ENCODE measurements at places on chromosomes 5 and 9.

GRCh38 chr9:116015855-116016254 lies 137.7 kb upstream of the PAPPA start:
- DNase-seq: no peak

DNA sequence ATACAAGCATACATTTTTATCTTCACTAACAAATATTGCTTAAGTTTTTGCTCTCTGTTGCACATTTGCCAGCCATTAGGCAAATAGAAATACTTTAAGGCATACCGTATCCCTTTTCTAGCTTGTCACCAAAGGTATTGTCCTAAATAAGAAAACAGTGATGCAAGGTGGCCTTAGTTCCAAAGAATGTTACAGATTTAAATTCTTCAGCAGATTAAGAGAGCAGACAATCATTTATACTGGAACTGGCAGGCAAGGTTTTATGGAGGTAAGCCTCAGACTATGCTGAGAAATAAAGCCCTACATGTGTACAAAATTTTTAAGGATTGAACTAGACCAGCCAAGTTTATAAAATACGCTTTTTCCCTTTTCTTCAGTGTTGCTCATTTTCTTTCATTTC lies 247.8 kb downstream of the IZUMO3 start:
- DNase-seq: no peak

DNA sequence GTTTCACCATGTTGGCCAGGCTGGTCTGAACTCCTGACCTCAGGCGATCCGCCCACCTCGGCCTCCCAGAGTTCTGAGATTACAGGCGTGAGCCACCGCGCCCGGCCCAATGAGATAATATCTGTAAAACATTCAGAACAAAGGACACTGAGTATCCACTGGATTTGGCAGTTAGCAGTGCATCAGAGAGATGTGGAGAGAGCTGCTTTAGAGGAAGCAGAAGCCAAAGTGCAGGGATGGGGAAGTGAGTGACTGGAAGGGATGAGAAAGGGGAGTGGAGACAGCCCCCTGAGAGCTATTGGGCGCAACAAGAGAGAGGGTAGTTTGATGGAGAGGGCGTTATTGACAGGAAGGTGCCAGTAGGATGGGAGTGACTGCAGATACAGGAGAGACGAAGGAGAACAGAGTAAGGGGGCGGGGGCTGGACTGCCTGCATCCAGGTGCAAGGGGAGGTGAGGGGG lies 157.5 kb upstream of the SHB start:
- DNase-seq: no peak

- no peak for DNase-seq
Observed at GRCh38 chr5:83204651-83205050, 127.3 kb downstream of the XRCC4 start.

DNA sequence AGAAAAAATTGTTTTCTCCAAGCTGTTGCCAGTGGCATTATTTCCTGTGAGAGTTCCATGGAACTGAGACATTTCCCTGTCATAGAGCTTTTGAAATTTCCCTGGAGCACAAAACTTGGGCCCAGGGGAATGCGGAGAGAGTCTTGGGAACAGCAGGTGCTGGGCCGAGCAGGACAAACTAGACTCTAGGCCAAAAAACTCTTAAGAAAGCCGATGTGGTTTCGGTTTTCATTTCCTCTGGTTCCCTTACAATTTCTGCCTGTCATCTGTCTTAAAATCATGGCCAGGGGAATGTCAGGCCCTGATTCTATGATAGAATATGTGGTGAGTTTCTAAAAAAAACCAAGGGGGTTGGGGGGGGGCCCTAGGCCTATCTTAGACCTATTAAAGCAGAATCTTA lies 4.6 kb downstream of the SLC35A4 start:
- no peak for DNase-seq

DNA sequence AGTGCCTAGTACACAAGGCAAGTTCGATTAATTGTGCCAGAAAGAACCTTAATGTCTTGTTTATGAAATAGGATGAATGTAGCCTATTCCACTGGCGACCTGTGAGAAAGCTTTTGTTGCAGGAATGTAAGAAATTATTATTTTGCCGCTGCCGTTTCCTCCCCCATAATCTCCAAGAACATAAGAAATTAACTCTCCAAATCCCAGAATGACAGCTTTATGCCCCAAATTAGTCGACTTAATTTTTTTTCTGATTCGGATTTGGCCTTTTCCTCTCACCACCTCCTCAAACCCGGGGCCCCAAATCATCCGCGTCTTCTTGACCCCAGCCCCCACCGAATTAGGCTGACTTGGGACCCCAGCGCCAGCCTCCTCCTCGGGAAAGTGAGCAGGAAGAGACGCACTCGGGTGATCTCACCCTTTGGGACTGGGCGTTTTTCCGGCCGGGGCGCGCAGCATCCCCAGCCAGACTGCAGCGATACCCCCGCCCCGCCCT lies 682 bp upstream of the SPTAN1 start:
- no peak for DNase-seq

DNA sequence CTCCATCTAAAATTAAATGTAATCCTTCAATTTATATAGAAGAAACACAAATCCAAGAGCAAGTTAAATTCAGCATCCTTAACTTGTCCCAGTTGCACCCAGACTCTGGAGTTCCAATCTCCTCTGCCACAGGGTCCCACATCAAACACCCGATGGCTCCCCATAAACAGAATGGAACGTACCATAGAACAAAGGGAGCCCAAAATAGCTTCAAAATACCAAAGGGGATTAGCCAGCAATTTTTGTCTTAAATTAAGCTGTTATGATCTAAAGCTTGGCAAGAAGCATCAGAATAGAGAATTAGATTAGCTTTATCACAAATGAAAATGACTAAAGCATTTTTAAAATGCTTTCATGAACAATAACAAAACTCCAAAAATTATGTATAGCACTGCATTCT lies 112.8 kb downstream of the FANCC start:
- no peak for DNase-seq

- no peak for DNase-seq
Observed at GRCh38 chr5:171128136-171128535, 180.9 kb upstream of the TLX3 start.

DNA sequence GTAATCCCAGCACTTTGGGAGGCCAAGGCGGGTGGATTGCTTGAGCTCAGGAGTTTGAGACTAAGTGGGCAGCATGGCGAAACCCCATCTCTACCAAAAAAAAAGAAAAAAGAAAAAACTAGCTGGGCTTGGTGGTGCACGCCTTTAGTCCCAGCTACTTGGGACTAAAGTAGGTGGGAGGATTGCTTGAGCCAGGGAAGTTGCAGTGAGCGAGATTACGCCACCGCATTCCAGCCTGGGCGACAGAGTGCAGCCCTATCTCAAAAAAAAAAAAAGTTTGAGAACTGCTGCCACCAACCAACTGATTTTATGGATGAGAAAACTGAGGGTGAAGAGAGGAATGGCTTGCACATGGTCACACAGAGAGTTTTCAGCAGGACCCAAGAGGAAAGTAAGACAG lies 175.1 kb downstream of the DOCK8 start:
- no peak for DNase-seq

DNA sequence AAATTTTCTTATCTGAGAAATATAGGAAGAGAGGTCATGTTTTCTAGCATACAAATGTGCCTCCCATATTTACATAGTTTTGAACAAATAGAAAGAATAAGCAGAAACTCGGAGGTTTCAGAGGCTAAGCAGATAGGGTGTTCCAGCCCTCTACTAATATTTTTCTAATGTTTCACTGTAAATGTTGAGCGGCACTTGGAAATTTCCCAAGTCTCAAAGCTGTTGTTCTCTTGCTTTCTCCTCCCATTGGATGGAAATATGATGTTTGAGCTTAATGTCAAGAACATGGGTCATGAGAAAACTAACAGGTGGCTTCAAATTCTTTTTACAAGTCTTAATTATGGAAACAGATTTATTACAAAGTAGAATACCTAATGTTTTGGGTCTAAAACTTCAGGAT lies 5.1 kb downstream of the SPINK1 start:
- no peak for DNase-seq

- DNase-seq: no peak
Observed at GRCh38 chr5:90097082-90097477, 312.5 kb downstream of the CETN3 start.

GRCh38 chr9:111050819-111051218 lies 12.5 kb upstream of the LPAR1 start:
- no peak for DNase-seq

DNA sequence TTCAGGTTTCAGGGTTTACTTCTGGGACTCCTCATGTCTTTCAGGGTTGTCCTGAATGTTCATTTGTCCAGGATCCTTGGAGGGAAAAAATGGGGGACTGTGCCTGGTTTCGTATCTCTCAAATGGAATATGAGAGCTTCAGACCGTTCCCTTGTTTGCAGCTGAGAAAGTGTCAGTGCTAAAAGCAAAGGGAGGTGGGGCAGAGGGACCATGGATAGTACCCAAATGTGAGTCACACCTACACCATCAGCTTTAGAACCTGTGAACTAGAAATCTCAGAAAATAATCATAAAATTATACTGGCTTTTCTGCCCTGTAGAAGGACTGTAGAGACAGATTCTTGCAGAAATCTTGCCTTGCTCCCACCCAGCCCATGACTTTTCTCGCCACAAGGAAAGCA lies 84.3 kb upstream of the TAF11L2 start:
- DNase-seq: no peak

Data from cerebellum (tissue), 4 donors.